ENCODE measurements at places on chromosomes 7 and 10. TPM values are rescaled to one million over a fixed set of nuclear protein-coding genes. Genes with fewer than 3 reads are reported as not detected.

DNA sequence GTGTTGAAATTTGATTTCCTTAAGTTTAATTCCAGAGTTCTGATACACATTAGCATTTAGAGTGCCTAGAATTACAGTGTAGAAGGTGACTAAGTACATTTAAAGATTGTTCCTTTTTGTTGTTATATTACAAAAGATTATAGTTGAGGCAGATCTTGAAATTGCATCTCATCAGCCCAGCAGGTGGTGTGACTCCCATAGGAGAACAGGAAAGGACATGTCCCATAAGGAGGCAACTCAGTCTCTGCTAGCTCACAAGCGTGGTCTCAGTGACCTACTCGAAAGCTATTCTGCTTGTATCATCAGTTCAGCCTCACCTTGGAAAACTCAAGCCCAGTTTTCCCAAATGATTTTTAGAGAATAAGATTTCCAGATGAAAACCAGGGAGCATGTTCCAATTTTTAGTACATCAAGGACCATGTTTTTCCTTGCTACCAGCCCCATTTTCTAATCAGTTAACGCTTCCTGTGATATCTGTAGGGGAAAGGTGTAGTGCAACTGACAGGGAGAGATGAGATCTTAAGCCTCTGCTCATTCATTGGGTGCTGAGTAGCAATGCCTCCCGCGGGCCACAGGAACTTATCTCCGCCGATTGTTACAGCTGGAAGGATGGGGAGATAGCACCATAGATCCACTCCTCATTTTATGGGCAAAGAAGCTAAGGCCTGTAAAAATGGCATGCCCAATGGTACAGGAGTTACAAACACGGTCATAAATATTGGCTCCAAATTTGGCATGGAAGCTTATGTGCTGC is 1.1 kb upstream of the GNAI1 start:
- peaks cover 39% of the 10 kb centered on the region for H3K4me1 ChIP-seq
- H3K4me3 ChIP-seq, result peak overlapping the region; percentile 83
- DNase-seq, result no peak
- peaks cover 2% of the 10 kb centered on the region for H3K36me3 ChIP-seq

DNA sequence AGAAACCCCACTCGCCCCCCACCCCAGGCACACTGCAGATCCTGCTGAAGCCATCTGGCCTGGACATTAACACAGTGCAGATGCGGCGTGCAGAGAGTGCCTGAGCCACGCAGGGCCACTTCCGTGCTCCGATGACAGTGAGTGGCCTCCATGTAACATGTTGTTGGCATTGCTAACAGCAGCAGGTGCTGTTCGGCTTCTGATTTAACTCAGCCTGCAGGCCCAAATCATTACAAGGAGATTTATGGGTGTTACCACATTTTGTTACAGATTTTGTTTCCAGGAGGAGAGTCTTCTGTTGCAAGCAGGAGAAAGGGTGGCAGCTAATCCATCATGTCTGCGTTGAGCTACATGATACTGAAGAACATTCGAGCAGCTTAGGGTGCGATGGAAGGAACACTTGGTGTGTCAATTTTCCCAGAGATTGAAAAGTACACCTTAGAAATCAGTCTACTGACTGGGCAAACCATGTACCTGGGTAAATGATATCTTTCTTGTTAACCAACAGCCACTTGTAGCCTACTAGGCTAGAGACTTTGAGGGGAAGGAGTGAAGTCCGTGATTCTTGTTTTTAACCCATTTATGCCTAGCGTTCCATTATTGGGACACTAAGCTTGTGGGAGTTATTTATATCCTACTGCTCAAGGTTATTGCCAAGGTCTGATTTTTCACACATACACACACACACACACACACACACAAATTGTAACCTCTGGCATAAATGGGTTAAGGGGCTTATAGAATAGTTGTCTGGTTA is 90.0 kb downstream of the JCAD start:
- no peaks in the 10 kb centered on the region for H3K36me3 ChIP-seq
- no peak overlapping the region for H3K27ac ChIP-seq
- no peaks in the 10 kb centered on the region for H3K4me1 ChIP-seq
- DNase-seq, result no peak

DNA sequence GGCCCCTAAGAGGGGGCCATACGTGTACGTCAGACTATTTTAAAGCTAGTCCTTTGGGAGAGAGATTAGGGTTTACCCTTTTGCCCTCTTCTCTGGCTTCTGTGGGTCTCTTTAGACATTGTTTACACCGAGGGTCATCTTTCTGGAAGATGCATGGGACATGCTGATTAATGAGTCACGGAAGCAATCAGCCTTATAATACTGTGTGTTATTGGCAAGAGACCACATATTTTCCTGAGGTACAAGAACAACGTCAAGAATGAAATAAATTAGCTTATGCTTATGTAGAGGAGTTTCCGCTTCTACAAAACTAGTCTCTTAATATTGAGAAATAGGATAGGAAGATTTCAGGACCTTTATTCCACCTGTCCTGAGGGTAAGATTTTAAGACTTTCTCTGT is 327.7 kb downstream of the BBS9 start:
- no peaks in the 10 kb centered on the region for H3K27me3 ChIP-seq
- no peak overlapping the region for H3K4me3 ChIP-seq
- no peaks in the 10 kb centered on the region for H3K4me1 ChIP-seq
- no peak overlapping the region for H3K27ac ChIP-seq

GRCh38 chr10:123096452-123096851 is 39.3 kb upstream of the HMX3 start:
- H3K4me1 ChIP-seq, result no peaks in the 10 kb centered on the region
- no peaks in the 10 kb centered on the region for H3K36me3 ChIP-seq
- no peak overlapping the region for H3K27ac ChIP-seq
- H3K4me3 ChIP-seq, result no peak overlapping the region
- no peak for DNase-seq

GRCh38 chr10:110208614-110209453 is 1.4 kb downstream of the MXI1 start:
- peaks cover 1% of the 10 kb centered on the region for H3K36me3 ChIP-seq
- peak overlapping the region; percentile 92 for H3K4me3 ChIP-seq
- DNase-seq, result peak; percentile 40
- peaks cover 42% of the 10 kb centered on the region for H3K4me1 ChIP-seq

DNA sequence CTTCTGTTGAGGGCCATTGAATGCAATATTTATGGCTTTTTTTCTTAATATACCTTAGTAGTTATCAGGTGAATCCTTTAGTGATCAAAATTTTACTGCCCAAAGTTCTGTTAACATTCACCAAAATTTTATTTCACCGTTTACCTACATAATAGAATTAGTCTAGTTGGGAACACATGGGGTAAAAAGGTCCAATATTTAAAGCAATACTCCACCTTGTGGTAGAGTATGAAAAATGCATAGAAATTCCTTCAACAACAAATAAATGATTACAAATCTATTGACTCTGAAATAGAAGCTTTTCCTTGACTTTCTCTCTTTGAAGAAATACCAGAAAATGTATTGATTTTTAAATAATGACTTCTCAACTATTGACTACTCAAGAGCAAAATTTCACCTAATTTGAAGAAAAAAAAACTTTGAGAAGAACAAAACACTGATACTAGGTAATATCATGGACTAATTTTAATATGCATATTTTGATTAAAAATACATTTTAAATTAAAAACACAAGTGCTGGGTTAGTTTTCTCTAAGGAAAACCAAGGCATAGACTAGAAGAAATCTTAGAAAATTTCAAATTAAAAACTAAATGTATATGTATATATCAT is 43.3 kb downstream of the POLR1F start:
- no peaks in the 10 kb centered on the region for H3K27me3 ChIP-seq
- peaks cover 8% of the 10 kb centered on the region for H3K4me1 ChIP-seq
- peak overlapping the region; percentile 41 for H3K4me3 ChIP-seq
- no peak for DNase-seq
- H3K36me3 ChIP-seq, result no peaks in the 10 kb centered on the region

DNA sequence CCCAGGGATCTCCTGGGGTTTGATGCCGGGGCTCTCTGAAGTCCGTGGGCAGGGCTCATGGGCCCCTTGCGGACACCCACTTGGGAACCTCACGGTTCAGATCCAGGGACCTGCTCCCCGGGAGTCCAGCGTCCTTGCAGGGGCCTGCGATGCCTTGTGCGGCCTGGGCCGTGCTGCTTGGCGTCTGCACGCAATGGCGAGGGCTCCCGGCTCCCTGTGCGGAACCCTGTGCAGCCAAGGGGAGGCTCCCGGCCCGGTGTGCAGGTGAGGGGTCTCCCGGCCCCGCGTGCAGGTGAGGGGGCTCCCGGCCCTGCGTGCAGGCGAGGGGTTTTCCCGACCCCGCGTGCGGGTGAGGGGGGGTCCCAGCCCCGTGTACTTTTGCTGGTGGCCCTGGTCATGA is 146.7 kb downstream of the DNAJB6 start:
- H3K27ac ChIP-seq, result no peak overlapping the region
- no peak for DNase-seq
- no peaks in the 10 kb centered on the region for H3K36me3 ChIP-seq
- H3K4me3 ChIP-seq, result no peak overlapping the region
- H3K27me3 ChIP-seq, result no peaks in the 10 kb centered on the region

- no peaks in the 10 kb centered on the region for H3K36me3 ChIP-seq
- no peaks in the 10 kb centered on the region for H3K4me1 ChIP-seq
- no peak for DNase-seq
- no peak overlapping the region for H3K27ac ChIP-seq
Measured at GRCh38 chr7:11709196-11709595, 122.8 kb downstream of the THSD7A start.

DNA sequence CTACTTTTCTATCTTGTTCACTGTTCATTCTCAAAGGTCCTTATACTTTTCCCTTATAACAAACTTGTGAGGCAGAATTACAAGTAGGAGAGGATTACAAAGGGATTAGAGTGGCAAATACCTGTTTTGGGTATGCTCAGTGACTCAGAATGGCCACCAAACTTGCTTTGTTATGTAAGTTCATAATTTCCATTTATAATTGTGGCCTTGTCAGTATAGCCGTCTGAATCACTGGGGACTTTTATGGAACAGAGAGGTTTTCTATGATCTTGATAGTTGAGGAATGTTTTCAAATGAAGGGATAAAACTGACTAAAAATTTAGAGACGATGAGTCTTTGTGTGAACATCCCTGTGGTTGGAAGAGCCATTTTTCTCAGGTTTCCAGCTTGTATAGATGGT is 116.2 kb downstream of the SND1 start:
- H3K36me3 ChIP-seq, result peaks cover 1% of the 10 kb centered on the region
- H3K4me3 ChIP-seq, result no peak overlapping the region

DNA sequence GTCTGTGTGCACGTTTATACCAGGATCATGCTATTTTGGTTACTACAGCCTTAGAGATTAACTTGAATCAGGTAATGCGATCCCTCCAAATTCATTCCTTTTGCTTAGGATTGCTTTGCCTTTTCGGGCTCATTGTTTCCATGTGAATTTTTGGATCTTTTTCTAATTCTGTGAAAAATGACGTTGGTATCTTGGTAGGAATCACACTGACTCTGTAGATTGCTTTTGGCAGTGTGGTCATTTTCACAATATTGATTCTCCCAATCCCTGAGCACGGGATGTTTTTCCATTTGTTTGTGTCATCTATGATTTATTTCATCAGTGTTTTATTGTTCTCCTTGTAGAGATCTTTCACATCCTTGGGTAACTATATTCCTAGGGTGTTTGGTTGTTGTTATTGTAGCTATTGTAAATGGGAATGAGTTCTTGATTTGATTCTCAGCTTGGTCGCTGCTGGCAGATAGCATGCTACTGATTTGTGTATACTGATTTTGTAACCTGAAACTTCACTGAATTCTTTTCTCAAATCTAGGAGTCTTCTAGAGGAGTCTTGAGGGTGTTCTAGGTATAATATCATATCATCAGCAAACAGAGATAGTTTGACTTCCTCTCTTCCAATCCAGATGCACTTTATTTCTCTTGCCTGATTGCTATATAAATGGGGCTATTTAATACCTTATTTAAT is 18.2 kb downstream of the SNX8 start:
- DNase-seq, result no peak
- H3K4me1 ChIP-seq, result peaks cover 24% of the 10 kb centered on the region
- no peaks in the 10 kb centered on the region for H3K27me3 ChIP-seq
- no peak overlapping the region for H3K27ac ChIP-seq
- no peaks in the 10 kb centered on the region for H3K36me3 ChIP-seq

- H3K27ac ChIP-seq, result no peak overlapping the region
- no peaks in the 10 kb centered on the region for H3K27me3 ChIP-seq
- peaks cover 14% of the 10 kb centered on the region for H3K4me1 ChIP-seq
- no peaks in the 10 kb centered on the region for H3K36me3 ChIP-seq
- DNase-seq, result no peak
Measured at GRCh38 chr7:41476460-41476803, 226.5 kb downstream of the INHBA start.

GRCh38 chr7:151850491-151851124 is 26.3 kb downstream of the PRKAG2 start:
- no peak for DNase-seq
- H3K4me1 ChIP-seq, result peaks cover 17% of the 10 kb centered on the region
- no peaks in the 10 kb centered on the region for H3K36me3 ChIP-seq
- H3K4me3 ChIP-seq, result peak overlapping the region; percentile 86
- peak overlapping the region; percentile 3 for H3K27ac ChIP-seq
- H3K27me3 ChIP-seq, result no peaks in the 10 kb centered on the region

DNA sequence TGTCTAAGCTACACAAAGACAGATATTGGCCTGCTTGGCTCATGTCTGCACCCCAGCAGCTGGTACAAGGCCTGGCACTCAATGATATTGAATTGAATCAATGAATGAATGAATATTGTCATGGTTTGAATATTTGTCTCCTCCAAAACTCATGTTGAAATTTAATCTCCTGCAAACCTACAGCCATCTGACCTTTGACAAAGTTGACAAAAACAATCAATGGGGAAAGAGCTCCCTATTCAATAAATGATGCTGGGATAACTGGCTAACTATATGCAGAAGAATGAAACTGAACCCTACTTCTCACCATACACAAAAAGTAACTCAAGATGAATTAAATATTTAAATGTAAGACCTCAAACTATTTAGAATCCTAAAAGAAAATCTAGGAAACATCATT is 144.7 kb downstream of the CYP26A1 start:
- no peaks in the 10 kb centered on the region for H3K27me3 ChIP-seq
- no peaks in the 10 kb centered on the region for H3K4me1 ChIP-seq
- no peak for DNase-seq
- no peaks in the 10 kb centered on the region for H3K36me3 ChIP-seq
- H3K4me3 ChIP-seq, result no peak overlapping the region

- peak overlapping the region; percentile 26 for H3K4me3 ChIP-seq
- peaks cover 7% of the 10 kb centered on the region for H3K27me3 ChIP-seq
Measured at GRCh38 chr7:17994079-17994850, 33.4 kb downstream of the PRPS1L1 start.

Gene PMPCB
- total RNA-seq, result 96.1 TPM

Gene PDE6C
- total RNA-seq, result not detected

Gene SAMD9L
- total RNA-seq, result 27.0 TPM
